ENCODE measurements at places on chromosomes 7 and 10.

DNA sequence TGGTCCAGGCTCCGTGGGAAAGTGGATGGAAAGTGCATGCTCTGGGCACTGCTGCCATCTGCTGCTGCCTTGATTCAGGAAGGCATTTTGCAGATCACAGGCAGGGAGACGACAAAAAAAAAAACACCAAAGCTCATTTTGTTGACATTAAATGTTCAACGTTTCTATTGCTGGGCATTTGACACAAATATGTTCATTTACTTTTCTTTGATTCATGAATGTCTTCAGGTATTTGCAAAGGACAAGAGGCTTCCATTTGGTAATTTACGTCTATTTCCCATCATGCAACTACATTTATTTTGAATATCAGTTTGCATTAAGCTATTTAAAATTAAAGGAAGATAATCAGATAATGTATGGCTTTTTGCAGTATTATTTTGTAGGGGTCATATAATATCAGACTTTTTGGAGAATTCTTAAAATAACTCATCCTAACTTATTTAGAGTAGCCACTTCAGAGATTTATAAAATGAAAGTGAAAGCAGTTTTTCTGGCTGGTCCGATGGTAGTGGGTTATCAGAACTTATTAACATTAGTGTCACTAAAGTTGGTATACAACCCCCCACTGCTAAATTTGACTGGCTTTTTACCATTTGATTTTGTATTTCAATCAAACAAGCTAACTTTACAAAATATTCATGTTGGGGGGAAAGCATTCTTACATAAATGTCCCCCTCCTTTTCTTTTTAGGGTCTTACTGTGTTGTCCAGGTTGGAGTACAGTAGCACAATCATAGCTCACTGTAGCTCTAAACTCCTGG lies 65.3 kb downstream of the PDIA4 start:
- DNase-seq = peak; percentile 38

DNA sequence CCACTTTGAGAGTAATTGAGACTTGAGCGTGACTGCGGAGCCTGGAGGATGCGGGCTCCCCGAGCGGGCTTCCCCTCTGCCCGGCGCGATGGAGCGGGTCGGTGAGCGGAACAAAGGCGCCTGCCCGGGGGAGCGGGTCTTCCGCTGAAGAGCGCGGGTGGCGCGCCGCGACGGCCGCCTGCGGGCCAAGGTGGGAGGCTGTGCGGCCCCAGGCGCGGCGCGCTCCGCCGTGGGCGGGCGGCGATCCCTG lies at the start of gene GALNT17:
Gene GALNT17, plus strand, starts transcription at position 18 of the 250 bp plus-strand sequence.
- no peak for DNase-seq

GRCh38 chr7:103025341-103025740 lies 49.3 kb downstream of the FBXL13 start:
- no peak for DNase-seq

- no peak for DNase-seq
Observed at GRCh38 chr10:100148353-100149211, 37.2 kb downstream of the ERLIN1 start.

DNA sequence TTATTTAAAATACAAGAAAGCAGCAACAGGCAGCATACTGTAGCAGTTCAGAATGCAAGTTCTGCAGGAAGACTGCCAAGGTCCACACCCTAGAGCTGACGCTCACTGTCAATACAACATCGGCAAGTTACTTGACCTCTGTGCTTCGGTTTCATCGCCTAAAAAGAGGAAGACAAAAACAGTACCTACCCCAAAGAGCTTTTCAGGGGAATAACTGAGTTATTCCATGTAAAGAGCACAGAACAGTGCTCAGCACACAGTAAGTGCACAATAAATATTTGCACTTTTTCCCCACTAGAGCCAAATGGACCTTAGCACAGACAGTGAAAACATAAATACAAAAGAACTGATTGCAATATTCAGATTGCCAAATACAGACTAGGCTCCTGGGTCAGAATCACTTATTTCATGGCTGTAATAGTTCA lies 88.6 kb downstream of the USP6NL start:
- no peak for DNase-seq

DNA sequence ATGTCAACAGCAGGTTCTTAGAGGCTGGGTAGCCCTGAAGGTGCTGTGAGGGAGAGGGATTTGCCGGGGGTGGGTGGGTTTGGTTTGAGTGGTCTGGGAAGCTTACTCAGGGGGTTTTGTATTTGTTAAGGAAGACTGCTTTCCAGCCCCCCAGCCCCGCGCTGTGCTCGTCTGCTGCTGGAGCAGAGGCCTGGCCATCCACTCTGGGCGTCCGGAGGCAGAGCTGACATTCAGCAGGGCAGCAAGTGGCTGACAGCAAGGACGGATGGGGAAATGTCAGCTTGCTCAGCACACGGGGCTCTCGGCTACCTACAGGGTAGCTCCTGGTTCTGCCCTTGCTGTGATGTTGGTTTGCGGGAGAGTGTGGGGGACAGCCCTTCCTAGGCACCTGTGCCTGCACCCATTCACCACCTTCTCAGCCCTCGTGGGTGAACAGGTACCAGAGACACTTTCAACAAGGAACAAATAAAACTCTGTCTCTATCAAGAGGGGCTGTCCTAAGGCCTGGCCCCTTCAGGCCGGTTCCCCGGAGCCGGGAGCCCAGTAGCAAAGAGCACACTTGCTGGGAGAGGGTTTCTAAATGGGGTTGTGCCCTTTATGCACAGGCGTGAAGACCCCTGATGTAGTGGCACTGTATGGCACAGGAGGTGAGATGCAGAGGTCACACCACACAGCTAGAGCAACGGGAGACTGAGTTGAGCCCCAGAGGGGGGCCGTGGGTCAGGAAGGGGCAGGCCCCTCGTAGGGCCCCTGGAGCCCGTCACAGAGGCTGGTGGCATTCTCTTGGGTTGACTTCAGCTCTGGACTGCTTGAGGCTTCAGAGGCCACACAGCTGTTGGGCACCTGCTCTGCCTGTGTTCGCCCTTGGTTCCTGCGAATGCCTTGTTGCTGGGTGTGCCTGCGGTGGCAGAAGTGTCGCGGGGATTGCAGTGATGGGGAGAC lies 72.2 kb upstream of the SHH start:
- DNase-seq = no peak

DNA sequence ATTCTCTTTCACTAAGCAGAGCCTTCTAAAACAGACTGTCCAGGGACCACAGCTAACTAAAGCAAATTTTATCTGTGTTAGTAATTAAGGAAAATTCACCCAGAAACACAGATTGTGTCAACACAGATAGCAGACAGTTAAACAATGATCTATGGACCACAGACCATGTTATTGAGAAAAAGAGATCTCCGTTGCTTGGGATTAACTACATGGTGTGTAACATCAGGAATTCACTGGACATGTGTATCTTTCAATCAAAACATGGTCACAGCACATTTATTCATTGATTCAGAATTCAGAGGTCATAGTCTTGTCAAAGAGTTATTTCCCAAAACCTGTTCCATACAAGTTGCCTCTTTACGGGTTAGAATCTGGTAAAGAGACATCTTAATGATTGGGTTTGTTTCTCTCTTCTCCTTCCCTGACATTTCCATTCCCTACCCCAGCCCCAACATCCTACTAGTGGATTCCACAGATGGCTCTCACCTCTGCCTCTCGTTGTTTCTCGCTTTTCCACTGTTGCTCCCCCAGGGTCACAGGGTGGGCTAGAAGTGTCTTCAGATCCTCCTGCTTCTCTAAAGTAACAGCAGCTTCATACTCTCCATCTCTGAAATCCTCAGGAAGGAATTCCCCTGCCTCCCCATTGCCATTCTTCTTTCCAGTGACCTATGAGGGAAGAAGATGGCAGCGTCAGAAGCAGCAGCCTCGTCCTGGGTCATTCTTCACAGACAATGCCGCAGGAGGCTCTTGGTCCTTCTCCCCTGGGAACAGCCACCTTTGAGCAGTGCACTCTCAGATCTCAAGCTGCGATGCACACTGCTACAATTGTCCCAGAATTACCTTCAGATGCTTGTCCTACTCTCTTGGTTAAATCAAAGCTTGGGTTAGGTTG lies 958 bp downstream of the ANKRD1 start:
- DNase-seq = no peak

DNA sequence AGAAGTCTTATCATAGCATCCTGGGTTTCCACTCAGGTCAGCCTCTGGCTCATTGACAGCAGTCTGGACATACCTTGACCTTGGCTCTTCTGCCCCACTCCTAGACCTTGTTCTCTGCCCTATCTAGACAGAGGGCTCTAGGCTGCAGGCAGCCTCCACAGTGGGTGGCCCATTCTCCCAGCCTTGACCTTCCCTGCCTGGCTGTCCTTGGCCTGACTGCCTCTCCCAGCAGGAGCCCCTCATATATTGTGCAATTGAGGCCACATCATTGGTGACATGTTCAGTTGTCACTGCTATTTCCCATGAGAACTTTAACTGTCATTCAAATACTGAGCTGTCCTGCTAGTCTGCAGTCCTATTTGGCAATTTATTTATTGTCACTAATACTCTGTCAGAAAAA lies 503.4 kb downstream of the PLXNA4 start:
- no peak for DNase-seq

- DNase-seq = no peak
Observed at GRCh38 chr7:141441837-141442627, 109.2 kb upstream of the AGK start.

DNA sequence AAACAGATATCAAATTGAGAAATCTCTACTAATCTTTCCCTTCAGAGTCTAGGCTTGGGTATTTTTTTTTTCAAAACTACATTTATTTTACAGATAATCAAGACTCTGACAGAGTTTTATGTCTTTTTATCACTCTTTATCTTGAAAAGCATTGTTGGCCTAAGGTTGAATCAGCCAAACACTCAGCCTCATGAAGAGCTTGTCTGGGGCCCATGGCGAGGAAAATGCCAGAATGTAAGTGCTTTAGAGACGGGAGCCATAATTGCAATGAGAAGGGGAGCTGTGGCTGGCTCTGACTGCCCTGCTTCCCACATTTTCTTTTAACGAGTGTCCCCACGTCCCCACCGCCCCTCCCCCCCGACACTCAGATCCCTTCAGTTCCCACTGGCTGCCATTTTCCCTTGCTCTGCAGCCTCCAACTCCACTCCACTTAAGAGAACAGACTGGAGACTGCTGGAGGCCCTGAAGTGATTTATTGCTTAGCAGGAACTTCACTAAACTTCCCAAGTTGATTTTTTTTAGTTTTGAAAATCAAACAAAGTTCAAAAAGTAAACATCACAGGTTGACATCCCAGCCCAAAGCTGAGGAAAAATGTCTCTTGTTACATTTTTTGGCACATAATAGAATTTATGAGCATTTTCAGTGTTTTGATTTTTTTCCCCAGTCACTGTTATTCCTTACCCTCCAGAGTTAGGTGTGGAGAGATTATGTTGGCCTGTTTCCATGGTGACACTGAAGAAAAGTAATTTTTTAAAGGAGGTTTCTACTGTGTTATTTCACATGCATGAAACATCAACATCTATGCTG lies 637.5 kb upstream of the GALNT17 start:
- no peak for DNase-seq

- no peak for DNase-seq
Observed at GRCh38 chr10:109988212-109988596, 19.6 kb upstream of the ADD3 start.

- DNase-seq = no peak
Observed at GRCh38 chr7:51366930-51367613, 50.5 kb upstream of the COBL start.

GRCh38 chr10:35827783-35828182 lies 185.7 kb upstream of the FZD8 start:
- DNase-seq = no peak
